ENCODE measurements at places on chromosomes 2 and 18.

- no peak for DNase-seq
Observed at GRCh38 chr2:222319586-222320435, 21.0 kb upstream of the PAX3 start.

DNA sequence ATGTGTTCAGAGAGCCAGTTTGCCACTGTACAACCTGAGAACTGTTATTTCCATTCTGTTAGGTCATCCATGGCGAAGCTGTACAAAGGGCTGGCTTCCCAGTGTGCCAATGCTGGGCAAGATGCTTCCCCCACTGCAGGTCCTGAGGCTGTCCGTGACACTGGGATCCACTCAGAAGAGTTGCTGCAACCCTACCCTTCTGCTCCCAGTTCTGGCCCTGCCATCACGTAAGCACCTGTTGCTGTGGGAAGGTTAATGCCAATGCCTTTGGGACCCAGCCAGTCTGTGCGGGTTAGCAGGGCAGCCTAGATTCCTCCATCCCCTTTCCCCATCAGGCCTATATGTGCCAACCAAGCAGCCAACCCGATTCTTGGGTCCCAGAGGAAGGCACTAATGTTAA, 68.3 kb downstream of the ARHGEF33 start:
- DNase-seq: no peak

DNA sequence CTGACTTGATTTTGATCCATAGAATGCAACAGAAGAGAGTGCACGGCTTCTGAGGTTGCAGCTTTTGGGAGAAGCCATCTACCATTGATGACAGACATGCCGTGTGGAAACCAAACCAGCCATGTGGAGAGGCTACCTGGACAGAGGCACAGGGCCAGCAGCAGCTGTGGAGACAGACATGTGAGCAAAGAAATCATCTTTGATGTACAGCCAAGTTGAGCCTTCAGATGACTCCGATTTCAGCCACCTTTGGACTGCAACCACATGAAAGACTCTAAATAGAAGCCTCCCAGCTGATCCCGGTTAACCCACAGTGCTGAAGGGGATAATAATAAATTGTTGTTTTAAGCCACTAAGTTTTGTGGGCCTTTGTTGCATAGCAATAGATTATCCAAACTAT, 54.2 kb downstream of the TSN start:
- no peak for DNase-seq

- DNase-seq: no peak
Observed at GRCh38 chr2:74922592-74923227, 35.7 kb upstream of the POLE4 start.

GRCh38 chr18:56861244-56861643, 210.1 kb downstream of the WDR7 start:
- no peak for DNase-seq

DNA sequence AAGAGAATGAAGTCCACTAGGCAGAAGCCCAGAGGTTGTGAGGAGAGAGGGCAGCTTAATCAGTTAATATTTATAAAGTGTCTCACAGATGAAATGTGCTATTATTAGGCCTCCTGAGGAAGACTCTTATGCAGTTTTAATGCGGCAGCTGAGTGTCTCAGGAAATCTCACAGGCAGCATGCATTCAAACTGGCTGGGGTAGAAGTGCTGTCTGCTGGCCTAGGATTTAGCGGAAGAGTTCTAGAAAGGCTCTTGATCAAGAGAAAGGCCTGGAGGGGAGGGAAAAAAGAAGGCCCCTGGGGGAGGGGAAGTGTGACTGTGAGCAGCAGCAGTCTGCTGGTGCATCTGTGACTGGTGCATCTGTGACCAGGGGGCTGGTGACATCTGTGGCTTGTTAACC, 133.0 kb downstream of the FSHR start:
- no peak for DNase-seq

- no peak for DNase-seq
Observed at GRCh38 chr2:122652670-122653069, 897.2 kb downstream of the TSN start.

DNA sequence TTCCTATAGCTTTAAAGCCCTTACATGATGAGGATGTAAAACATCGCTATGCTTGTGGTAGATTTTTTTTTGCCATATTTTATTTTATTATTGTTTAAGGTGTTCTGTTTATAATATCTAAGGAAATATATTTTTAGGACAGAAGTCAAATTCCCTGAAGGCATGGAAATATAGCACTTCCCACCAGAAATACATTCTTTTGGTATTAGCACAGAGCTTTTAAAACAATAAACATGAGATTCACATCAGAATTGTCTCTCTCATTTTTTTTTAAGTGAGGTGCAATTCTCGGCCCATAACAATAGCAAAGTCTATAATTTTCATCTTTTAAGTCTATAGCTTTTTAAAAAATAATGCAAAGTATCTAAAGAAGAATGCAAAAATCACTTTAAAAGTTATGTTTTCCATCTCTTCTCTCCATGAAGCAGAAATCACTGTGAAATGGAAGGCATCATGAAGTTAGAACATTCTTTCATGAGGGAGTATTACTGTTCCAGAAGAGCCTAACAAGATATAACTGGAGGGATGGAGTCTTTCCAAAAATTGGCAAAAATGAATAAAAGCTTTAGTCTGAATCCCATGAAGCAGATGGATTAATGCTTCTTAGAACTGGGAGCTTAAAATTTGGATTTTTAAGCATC, 283.6 kb upstream of the TRIB2 start:
- no peak for DNase-seq

DNA sequence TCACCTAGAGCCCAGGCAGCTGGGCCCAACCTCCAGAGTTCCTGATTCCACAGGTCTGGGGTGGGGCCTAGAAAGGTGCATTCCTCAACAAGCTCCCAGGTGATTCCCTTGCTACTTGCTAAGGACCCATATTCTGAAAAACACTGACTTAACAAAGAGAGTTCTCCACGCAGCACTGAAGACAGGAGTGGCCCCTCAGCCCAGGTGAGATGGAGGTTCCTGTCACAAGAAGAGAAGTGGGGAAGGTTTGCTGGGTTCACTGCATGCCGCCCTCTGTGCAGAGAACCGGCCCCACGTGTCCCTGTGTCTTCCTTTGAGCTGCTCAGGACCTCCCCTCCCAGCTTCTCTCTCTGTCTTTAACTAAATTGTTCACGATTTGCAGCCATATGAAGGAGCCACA, 201.4 kb upstream of the DDX18 start:
- DNase-seq: no peak

GRCh38 chr18:77482190-77483085, 232.8 kb downstream of the GALR1 start:
- DNase-seq: no peak

- no peak for DNase-seq
Observed at GRCh38 chr2:156490466-156490840, 54.3 kb downstream of the GPD2 start.

DNA sequence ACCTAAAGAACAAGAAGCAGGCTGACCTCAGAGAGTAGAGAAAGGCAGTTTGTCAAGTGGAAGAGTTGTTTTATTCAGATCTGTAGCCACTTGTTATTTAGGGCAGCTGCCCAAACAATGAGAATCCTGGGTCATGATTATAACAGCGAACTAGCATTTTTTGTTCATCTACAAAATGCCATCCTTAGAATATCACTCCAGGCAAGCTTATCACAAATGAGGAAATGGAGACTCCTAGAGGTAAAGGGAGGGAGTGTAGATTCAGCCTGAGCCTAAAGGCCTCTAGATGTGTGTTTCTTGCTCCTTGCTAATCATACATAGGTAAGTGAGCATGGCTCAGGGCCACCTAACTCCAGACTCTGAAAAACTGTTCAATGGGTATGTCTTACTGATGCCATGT, 126.1 kb downstream of the HNMT start:
- no peak for DNase-seq

DNA sequence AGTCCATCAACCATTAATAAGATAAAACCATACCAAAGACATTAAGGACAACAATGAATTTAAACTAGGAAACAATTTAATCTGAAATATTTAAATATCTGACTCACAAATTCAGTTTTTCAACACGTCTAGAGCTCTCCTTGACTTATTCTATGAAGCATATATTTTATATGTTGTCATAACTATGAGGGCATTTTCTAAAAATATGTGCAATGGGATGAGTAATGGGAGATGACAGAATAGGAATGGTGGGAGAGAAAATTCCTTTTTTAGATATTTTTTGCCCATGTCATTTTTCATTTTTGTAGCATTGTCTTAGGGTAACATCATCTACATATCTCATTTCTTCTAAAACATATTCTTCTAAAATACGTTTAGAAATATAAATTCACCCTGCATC, 79.2 kb upstream of the CDH2 start:
- no peak for DNase-seq

DNA sequence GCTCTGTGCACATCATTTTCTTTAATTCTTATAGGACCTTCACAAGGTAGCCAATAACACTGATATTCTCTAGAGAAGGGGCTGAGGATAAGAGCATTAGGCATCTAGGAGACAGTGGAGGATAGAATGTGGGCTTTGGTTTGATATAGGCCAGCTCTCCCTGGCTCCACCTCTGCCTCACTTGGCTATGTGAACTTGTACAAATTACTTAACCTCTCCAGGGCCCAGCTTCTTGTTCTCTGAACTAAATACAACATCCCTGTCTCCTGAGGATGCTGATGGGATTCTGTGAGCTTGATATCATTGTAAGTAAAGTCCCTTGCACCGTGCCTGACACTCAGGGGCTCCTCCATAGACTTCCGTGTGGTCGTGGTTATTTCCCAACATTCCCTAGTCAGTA, 87.3 kb downstream of the ACOXL start:
- DNase-seq: no peak

GRCh38 chr2:231900486-231900942, 25.7 kb downstream of the NPPC start:
- DNase-seq: no peak

DNA sequence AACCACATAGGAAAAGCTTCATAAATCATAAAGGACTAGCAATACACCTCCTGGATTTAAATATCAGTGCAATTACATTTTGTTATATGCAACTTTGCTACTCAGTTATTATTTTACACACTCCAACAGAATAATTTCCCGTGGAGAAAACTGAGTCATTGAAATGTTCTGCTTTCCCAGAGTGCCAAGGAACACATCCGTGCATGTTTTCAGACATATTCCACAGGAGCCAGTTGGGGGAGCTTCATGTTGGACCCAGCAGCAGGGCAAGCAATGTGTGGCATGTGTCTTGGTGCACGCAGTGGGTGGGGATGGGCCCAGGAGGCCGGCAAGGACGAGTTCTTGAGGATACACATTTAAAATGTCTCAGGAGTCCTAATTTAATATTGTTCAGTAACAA, 14.4 kb upstream of the SMIM21 start:
- no peak for DNase-seq

GRCh38 chr2:229931241-229931640, 8.9 kb downstream of the FBXO36 start:
- no peak for DNase-seq

- no peak for DNase-seq
Observed at GRCh38 chr2:144567745-144568144, 47.8 kb upstream of the ZEB2 start.

DNA sequence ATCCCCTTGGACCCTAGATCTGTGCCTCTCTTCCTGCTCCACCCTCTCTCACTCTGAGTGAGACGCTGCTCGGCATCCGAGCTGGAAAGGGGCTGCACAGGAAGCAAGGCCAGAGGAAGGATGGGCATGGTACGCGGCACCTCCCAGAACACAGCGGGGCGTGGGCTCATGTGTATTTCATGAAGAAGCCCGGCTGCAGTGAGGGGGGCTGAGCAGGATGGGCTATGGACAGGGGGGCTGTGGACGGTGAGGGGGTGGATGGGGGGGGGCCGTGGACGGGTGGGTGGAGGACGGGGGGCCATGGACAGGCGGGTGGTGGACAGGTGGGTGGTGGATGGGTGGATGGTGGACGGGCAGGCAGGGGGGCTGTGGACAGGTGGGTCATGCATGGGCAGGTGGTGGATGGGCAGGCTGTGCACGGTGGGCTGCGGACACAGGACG, 28.5 kb downstream of the SLC66A2 start:
- DNase-seq: no peak

GRCh38 chr2:7861910-7862702, 819.8 kb upstream of the ID2 start:
- no peak for DNase-seq

- DNase-seq: no peak
Observed at GRCh38 chr2:112754564-112754963, 9.8 kb downstream of the CKAP2L start.

DNA sequence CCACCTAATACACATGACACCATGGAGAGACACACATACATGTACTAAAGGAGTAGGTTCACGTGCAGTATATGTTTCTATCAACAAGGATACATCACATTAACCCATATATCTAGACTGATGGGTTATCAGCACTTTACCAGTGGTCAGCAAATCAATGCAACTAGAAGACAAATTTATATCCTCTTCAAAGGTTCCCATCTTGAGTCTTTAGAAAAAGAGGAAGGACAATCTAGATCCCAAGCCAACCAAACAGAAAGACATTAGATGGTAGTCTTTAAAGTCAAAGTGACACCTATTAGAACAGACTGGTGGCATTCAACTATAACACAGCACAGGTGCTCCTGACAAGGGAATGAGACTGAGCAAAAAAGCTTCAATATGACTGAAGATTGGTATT, 13.8 kb upstream of the SERTAD2 start:
- no peak for DNase-seq

- no peak for DNase-seq
Observed at GRCh38 chr2:208722731-208723130, 316.1 kb downstream of the PTH2R start.

GRCh38 chr2:16022548-16023240, 82.3 kb downstream of the MYCN start:
- no peak for DNase-seq

DNA sequence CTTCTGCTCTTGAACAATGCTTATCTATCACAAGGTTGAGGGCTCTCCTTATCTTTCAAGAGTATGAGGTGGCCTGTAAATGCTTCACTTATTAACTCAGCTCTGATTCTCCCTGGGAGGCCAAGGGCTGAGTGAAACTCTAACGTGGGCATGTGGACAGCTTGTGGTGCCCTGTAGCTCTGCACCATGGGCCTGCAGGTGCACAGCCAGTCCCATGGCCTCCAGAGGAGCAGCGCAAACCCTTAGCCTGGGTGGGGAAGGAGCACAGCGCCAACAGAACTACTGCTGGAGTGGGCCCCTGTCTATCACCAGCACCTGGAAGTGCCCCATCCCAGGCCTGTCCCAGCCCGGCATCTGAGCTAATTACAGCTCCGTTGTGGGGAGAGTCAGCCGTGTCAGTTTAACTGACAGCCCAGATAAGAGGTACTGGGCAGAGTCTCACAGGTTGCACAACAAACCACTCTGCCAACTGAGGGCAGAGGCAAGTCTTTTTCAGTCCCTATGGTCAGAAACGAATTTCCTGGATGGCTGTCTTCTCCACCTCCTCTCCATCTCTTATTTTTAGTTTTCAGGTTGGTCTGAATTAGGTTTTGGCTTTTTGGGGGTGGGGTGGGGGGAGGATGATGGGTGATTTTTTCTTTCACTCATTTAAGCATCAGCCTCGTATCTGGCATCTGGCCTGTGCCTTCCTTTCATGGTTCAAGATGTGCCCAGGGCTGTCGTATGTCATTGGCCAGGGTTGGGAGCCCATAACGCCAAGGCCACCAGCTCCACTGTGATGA, 219.5 kb downstream of the BCL2 start:
- no peak for DNase-seq

- DNase-seq: no peak
Observed at GRCh38 chr18:40120796-40121391, 1834.1 kb upstream of the PIK3C3 start.

Measured in BJ (cell line).